H1 (cell line): ENCODE measurements at places on chromosomes 6 and 20.

DNA sequence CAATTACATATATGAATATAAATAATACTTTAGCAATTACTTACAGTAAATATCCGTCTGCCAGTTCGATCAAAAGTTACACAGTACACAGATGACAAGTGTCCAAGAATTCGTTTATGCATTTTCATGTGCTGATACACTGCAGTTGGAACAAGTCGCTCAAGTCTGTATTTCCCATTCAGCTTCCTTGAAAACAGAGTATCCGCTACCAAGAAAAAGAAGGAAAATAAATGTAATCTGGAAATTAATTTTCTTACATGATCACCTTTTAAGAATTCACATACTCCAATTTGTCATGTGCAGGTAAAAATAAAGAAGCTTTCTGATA is 35.3 kb downstream of the PHIP start:
- no peak for DNase-seq

GRCh38 chr6:169208011-169208410 is 45.6 kb downstream of the THBS2 start:
- DNase-seq: no peak

DNA sequence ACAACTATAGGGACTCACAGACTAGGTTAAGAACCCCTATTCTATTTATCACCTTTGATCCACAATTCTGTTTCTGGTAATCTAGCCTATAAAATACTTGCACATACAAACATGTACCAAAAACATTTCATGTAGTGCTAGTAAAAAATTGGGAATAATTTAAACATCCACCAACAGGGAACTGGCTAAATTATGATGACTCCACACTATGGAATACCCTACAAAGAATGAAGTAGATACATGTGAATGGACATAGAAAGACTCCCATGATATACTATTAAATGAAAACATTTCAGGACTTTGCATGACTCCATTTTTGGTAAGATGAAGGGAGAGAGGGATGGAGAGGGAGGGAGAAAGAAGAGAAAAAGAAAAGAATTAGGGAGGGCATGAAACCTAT is 58.2 kb downstream of the ZHX3 start:
- no peak for DNase-seq

- no peak for DNase-seq
Measured at GRCh38 chr6:56914798-56915658, 39.9 kb upstream of the BEND6 start.

DNA sequence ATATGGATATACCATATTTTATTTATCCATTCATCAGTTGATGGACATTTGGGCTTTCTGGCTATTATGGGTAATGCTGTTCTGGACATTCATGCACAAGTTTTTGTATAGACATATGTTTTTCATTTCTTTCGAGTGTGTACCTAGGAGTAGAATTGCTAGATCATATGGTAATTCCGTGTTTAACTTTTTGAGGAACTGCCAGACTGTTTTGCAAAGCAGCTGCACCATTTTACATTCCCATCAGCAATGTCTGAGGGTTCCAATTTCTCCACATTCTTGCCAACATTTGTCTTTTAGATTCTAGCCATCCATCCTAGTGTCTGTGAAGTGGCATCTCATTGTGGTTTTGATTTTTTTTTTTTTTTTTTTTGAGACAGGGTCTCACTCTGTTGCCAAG is 20.8 kb downstream of the SRC start:
- DNase-seq: no peak

DNA sequence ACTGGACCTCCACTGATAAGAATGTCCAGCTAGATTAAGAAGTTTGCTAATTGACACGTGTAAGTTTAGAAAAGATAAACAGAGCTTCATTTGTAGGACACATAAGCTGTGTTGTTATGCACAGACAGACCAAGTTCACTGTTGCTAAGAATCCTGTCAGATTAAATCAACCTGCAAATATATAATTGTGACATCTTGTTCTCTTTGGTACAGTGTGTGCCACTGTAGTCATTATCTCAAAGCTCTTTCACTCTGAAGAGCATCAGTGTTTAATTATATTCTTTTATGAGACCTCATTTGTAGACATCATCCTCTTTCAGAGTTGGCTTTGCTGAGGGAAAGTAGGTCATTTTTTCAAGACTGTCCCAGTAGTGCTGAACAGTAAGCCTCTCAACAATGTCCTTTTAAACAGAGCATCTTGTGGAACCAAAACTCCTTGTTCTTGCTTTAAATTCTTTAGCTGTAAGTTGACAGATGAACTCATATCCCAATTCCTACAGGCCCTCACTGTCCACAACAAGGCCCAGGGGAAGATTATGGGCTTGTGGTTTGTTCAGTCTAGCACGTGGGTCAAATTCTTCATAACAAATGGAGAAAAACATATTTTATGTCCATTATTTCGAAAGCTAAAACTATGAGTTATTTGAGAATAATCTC is 252.4 kb downstream of the HDGFL1 start:
- DNase-seq: no peak

GRCh38 chr20:16709017-16709416 is 20.8 kb upstream of the SNRPB2 start:
- DNase-seq: no peak

GRCh38 chr6:6960571-6961251 is 147.1 kb upstream of the RREB1 start:
- DNase-seq: no peak

DNA sequence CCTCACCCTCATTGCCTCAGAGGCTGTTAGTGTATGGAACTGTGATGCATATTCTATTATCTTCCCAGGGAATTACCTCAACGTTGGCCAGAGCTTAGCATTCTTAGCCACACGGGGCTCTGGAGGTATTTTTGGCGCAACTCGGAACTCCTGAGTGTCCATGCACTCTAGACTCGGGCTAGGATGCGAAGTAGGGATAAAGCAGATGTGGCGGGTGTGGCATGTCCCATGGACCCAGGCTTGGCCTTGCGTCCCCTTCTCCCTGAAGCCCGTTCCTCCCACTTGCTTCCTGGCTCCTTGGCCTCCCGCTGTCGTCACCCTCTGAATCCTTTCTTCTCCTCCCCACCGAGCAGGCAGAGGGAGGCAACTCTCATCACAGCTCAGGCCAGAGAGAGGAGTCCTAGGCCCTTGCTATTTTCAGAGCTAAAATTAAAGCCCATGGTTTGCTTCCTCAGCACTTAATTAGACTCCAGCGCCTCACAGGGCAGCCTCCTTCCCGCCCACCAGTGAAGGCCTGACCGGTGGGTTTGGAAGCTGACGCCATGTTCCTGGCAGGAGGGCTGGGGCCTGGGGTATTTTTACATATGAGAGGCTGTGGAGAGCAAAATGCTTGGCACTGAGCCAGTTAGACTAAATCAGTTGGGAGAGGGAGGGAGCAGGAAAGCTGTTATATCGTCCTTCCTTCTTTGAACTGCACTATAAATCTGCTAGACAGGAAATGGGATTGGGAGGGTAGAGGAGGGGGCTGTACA is 138.7 kb downstream of the FOXO3 start:
- no peak for DNase-seq

GRCh38 chr6:8944548-8944947 is 509.2 kb upstream of the SLC35B3 start:
- DNase-seq: no peak

- no peak for DNase-seq
Measured at GRCh38 chr6:167769408-167770190, 57.1 kb upstream of the AFDN start.

- DNase-seq: no peak
Measured at GRCh38 chr6:159085396-159085895, 40.7 kb upstream of the TAGAP start.

- DNase-seq: no peak
Measured at GRCh38 chr6:71902261-71902660, 15.9 kb downstream of the RIMS1 start.

DNA sequence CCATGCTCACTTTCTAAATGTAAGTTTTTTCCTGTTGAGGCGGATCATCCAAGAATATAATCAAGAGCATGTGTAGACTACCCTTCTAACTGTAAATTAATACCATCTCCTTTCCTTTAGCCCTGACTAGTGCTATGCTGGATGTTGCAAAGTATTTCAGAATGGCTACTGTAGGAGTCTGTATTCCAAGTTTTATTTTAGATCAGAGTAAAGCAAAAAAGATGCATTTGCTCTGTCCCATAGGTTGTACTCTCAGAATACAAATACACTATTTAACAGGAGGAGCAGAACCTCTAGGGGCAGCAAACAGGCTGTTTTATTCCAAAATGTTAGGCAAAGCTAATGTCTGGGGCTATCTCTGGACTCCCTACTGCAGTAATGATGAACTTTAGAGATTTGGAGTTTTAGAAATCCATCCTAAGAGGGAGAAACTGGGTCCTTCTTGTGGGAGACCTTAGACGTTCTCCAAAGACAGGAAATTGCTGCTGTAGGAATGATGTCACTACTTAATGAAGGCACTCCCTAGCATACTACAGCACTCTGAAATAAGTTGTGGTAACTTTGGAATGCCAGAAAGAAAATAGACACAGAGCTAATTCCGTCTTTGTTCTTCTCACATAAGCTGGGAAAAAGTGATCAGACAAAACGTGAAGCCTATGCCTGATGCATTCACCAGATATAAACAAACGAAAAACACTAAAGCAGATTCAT is 392.4 kb upstream of the HS3ST5 start:
- no peak for DNase-seq

GRCh38 chr6:68559070-68559469 is 76.0 kb upstream of the ADGRB3 start:
- DNase-seq: no peak

- DNase-seq: no peak
Measured at GRCh38 chr6:27791182-27791943, 120.8 kb downstream of the OR2B2 start.

- DNase-seq: no peak
Measured at GRCh38 chr6:77036400-77036799, 426.9 kb downstream of the HTR1B start.

- DNase-seq: no peak
Measured at GRCh38 chr20:35743693-35744491, 1.8 kb upstream of the RBM39 start.

- no peak for DNase-seq
Measured at GRCh38 chr6:69279805-69280204, 517.0 kb downstream of the LMBRD1 start.

DNA sequence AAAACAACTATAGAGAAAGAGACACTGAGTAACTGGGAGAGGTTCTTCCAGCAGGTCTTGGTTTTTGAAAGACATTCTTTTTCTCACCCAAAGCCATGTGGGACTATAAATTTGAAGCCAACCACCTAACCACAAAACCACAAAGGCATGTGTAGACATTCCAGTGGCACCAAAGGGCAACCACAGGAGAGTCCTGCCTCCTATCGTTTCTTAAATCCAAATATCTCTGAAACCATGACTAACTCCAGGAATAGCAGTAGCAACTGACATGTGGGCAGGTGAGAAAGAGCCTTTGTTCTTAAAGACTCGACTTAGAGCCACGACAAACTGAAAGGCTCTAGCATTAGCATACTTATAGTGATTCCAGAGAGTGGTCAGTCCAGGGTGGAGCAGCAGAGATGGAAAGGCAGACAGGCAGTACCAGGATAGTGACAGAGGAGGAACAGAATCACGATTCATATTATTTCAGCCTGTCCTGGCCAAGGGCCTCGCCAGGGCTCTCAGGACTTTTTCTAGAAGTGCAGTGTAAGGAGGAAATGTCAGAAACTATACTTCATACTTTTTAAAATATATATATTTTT is 9.4 kb upstream of the COL9A1 start:
- no peak for DNase-seq

- DNase-seq: no peak
Measured at GRCh38 chr6:106608080-106608668, 21.1 kb downstream of the RTN4IP1 start.
